Dermis microvascular lymphatic vessel endothelial cell (primary cell): ENCODE measurements at places on chromosomes 2 and 18. TPM values are rescaled to one million over a fixed set of nuclear protein-coding genes. Genes with fewer than 3 reads are reported as not detected.

The LONRF2 gene
- not detected in 2 replicates for total RNA-seq

The CCDC121 gene
- 1.0 and 1.3 TPM in 2 replicates for total RNA-seq

The FSIP2 gene
- total RNA-seq: under 0.01 TPM in 2 replicates

The CD28 gene
- total RNA-seq: under 0.01 TPM in 2 replicates

The SPDYA gene
- total RNA-seq: 0.13 and 0.26 TPM in 2 replicates

The ACKR3 gene
- 6.8 and 20.7 TPM in 2 replicates for total RNA-seq

The CNTNAP5 gene
- not detected in 2 replicates for total RNA-seq

The AFTPH gene
- total RNA-seq: 24.8 and 29.0 TPM in 2 replicates

The GAL3ST2 gene
- total RNA-seq: not detected in 2 replicates

The SLC4A5 gene
- total RNA-seq: under 0.01 and 0.25 TPM in 2 replicates

The CD226 gene
- 0.76 and 1.5 TPM in 2 replicates for total RNA-seq

The ARHGEF4 gene
- 0.26 and 0.63 TPM in 2 replicates for total RNA-seq

The COL4A3 gene
- not detected in 2 replicates for total RNA-seq

The IL1R2 gene
- total RNA-seq: 0.76 TPM in 1 of 2 replicates, not detected in the other

The ESPNL gene
- not detected in 2 replicates for total RNA-seq

The CLK1 gene
- total RNA-seq: 53.3 and 73.3 TPM in 2 replicates

The RGPD3 gene
- total RNA-seq: 0.13 and 0.25 TPM in 2 replicates

The MROH2A gene
- total RNA-seq: not detected in 2 replicates

The CABLES1 gene
- 30.3 and 67.0 TPM in 2 replicates for total RNA-seq

The ABCG5 gene
- not detected in 2 replicates for total RNA-seq

The MTA3 gene
- 15.8 and 20.2 TPM in 2 replicates for total RNA-seq

The MAP3K19 gene
- not detected in 2 replicates for total RNA-seq

The ERFE gene
- total RNA-seq: 0.13 TPM in 2 replicates

The MC5R gene
- not detected in 2 replicates for total RNA-seq
